Endodermal cell (in vitro differentiated cells): ENCODE measurements at places on chromosomes 3 and 15. TPM values are rescaled to one million over a fixed set of nuclear protein-coding genes. Genes with fewer than 3 reads are reported as not detected.
A peak's percentile ranks its signal among the peaks of the same experiment; 100 is the strongest.

The FAM219B gene
- total RNA-seq, result 99.3 to 120 TPM (median 112 TPM) in 3 replicates

The LEO1 gene
- 25.6 and 26.7 TPM in 2 replicates for total RNA-seq

GRCh38 chr3:114218006-114218405 lies 19.4 kb downstream of the ZNF80 start:
- H3K27me3 ChIP-seq, result no peaks in the 10 kb centered on the region
- H3K4me1 ChIP-seq, result peaks cover 7% of the 10 kb centered on the region
- H3K4me3 ChIP-seq, result no peak overlapping the region
- DNase-seq, result no peak
- H3K36me3 ChIP-seq, result no peaks in the 10 kb centered on the region

GRCh38 chr3:183701744-183702143 lies 4.1 kb downstream of the YEATS2 start:
- peak; percentile 60 for DNase-seq
- H3K36me3 ChIP-seq, result peaks cover 12% of the 10 kb centered on the region
- no peaks in the 10 kb centered on the region for H3K4me1 ChIP-seq

GRCh38 chr3:193910886-193911738 lies 224.8 kb upstream of the HES1 start:
- no peak for DNase-seq
- no peaks in the 10 kb centered on the region for H3K27me3 ChIP-seq
- no peak overlapping the region for H3K27ac ChIP-seq
- no peak overlapping the region for H3K4me3 ChIP-seq
- H3K4me1 ChIP-seq, result peaks cover 12% of the 10 kb centered on the region
- no peaks in the 10 kb centered on the region for H3K36me3 ChIP-seq
